ENCODE measurements at places on chromosomes 11 and 22. TPM values are rescaled to one million over a fixed set of nuclear protein-coding genes. Genes with fewer than 3 reads are reported as not detected.
A peak's percentile ranks its signal among the peaks of the same experiment; 100 is the strongest.

DNA sequence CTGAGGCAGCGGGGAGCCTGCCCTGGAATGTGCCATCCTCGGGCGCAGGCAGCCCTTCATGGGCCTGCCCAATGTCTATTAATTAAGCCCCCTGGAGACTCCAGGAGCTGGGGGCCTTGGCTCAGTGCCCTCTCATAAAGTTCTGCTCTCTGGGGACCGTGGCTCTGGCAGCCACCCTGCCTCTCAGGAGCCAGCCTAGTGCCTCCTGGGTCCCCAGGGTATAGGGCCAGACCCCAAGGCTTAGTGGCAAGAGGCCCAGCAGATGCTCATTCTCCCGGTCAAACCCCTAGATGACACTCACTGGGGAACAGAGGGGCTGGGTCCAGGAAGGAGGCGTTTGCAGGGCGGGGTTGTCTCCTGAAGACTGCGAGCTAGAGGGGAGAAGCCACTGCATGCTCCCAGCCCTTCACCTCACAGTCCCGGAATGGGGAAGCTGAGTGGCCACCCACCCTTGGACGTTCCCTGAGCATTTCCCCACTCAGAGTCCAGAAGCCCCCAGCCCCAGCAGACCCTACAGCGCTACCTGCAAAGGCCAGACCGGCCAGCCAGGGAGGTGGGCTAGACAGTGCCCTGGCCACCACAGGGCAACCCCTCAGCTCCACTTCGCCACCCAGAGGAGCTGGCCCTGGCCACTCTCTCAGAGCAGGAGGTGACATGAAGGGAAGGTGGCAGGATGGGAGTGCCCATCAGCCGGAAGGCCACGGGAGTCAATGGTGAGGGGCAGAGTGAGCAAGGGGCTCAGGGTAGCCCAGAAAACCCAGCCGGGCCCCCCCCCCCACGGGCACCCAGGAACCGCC, 83.0 kb downstream of the CDKN1C start:
- DNase-seq = no peak

DNA sequence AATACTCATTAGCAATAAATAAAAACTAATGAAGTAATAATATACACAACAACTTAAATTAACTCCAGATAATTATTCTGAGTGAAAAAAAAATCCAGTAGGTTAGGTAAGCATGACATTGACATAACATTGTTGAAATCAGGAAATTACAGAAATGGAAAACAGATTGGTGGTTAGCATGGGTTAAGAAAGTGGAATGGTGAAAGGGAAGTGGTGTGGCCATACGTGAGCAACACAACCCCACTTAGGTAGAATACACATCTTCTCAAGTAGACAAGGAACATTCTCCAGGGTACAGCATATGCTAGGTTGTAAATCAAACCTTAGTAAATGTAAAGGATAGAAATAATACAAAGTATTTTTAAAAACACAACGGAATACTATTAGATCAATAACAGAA, 30.2 kb upstream of the CLTCL1 start:
- no peak for DNase-seq

- DNase-seq = no peak
These were observed 10.7 kb downstream of the TUB start for GRCh38 chr11:8091721-8092120.

VPREB1 gene
- total RNA-seq = not detected

DNA sequence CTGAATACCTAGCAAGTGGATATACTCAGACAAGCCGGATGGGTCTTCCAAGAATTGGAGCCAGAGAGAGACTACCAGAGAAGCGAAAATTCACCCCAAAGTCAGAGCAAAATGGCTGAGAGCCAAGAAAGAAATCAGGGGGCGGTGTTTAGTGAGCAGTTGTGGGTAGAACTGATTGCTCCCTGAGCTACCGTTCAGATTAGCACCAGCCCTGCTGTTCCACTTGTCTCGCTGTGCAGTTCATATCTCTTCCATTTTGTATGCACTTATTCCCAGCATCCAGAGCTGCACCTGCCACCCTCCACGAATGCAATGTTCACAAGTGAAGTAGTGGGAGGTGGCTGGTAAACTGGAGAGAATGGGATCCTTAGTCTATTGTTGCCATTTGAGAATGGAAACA, 25.5 kb downstream of the DRD2 start:
- no peak for DNase-seq

ROBO4 gene
- total RNA-seq = 8.4 TPM

OR4A16 gene
- total RNA-seq = not detected

DNA sequence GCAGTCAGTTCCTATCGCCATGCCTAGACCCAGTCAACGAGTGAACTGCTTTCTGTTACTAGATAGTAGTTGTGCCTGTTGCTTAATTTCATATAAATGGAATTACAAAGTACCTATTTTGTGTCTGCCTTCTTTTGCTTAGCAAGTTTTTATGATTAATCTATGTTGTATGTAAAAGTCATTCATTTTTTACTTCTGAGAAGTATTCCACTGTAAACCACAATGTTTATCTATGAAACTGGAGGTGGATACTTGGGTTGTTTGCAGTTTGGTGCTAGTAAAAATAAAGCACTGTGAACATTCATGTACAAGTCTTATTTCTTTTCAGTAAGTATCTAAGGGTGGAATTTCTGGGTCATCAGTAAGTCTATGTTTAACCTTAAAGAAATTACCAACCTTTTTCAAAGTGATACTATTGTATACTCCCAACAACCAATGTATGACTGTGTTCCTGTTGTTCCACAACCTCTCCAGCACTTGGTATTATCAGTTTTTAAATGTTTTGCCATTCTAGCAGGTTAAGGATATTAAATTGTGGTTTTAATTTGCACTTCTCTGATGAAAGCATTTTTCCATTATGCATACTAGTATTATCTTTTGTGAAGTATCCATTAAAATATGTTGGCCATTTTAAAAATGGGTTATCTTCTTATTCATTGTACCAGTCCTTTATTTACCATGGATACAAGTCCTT, 68.2 kb downstream of the DNAJC24 start:
- no peak for DNase-seq

- DNase-seq = no peak
These were observed 780.6 kb downstream of the OPCML start for GRCh38 chr11:132751516-132752250.

- peak; percentile 45 for DNase-seq
These were observed 688 bp downstream of the SERPING1 start for GRCh38 chr11:57597916-57598830.

DNA sequence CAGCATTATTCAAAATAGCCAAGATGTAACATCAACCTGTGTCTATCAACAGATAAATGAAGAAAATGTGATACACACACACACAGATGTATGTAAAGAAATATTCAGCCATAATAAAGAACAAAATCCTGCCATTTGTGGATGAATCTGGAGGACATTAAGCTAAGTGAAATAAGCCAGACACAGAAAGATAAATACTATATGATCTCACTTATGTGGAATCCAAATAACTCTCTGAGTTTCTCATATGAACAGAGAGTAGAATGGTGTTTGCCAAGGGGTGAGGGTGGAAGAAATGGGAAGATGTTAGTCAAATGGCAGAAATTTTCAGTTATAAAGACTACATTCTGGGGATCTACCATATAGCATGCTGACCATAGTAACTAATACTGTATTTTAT, 224.2 kb downstream of the GUCY1A2 start:
- DNase-seq = no peak

- no peak for DNase-seq
These were observed 1.4 kb upstream of the SOX6 start for GRCh38 chr11:16357775-16358174.

PLAAT4 gene
- total RNA-seq = 96.7 TPM

OR52B6 gene
- not detected for total RNA-seq

DNA sequence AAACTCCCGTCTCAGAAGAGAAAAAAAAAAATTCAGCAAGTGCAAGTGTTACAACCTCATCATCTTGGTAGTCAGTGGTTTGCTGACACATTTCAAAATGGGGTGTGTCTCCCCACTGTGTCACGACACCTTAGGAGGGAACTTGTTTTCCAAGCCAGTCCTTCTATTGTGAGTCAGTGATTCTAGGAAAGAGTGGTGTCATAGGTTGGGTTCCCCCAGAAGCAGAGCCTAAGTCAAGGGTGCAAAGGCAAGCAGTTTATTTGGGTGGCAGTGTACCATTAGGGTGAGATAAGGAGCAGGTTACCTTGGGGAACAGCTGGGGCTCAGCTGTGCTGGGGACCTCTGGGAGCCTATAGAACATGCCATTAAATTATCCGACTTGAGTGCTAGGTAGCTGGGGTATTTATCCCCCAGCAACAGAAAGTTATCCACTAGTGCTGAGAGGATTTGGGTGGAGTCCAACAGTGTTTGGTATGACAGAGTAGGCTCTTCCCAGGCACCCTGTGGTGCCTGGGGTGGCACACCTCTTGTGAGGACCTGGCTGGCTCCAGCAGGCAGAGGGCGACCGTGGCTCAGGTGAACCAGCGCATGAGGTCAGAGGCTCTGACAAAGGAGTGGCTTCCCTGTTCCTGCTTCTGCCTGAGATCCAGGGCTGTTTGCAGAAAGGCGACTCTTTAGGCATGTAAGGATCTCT, 41.7 kb downstream of the KIAA1671 start:
- peak; percentile 86 for DNase-seq

DNA sequence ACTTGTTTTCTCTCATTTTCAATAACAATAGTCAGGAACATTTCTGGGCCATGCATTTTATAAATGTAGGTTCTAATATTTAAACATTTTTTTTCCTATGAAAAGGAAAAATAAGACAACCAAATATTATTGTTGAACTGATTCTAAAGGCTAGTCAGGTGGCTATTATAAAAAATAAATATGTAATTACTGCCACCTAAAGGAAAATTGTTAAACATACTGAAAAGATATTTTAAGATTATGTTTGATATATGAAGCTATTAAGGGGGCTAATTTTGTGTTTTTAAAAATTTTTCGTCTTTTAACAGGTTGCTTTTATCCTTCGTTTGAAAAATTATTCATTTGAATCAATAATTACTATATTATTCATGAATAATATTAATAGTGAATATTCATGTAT, 62.2 kb upstream of the FDX1 start:
- no peak for DNase-seq

OR4X1 gene
- total RNA-seq = not detected

LYVE1 gene
- total RNA-seq = 14.4 TPM

GRCh38 chr11:12185914-12186313, 75.5 kb downstream of the MICAL2 start:
- no peak for DNase-seq

- no peak for DNase-seq
These were observed 52.1 kb downstream of the LINC01488 start for GRCh38 chr11:69533296-69534165.

DNA sequence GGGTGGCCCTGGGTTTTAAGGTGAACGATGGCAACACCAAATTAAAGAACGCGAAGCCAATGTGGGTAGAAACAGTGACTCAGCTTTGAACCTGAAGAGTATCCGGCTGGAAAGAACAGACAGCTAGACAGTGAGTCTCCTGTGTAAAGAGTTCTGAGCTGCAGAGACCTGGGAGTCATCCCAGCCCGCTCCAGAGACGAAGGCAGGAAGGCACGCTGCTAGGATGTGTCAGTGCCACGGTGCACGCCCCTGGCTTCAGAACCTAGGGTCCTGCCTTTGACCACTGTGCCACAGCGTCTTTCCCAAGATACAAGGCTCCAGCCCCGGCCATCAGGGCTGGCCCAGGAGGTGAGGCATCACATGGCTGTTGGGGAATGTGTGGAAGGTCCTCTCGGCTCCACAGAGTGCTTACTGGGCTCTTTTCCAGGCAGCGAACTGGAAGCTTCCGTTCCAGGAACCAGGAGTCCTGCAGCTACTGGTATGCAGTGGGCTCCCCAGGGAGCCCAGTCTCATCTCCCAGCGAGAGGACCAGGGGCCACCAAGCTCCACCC, 29.9 kb downstream of the LRFN4 start:
- peak; percentile 16 for DNase-seq

DNA sequence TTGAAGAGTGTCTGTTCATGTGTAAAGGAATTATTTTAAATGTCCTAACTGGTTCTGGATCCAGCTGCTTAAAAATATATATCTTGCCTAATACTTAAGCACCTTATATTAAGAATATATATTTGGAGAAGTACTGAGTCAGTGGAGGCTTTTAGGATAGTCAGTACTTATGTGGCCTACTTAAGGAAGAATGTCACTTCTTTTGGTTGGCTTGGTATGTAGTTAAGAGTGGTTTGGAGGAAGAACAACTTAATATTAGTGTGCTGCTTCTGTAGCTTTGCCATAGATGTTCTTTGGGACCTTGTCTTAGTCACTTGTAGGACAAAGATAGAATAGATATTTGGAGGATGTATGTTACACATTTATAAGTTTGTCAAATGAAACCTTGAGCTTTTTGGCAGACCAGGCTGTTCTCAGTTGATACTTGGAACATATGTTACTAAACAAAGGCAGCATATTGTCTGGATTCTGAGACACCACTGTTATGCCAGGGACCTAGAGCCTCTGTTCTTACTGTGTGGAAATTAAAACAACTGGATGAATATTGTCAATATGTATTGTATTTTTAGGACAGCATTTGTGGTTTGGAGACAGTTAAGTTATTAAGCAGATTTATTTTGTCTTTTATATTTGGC, 4.9 kb downstream of the HIPK3 start:
- DNase-seq = no peak

CCDC88B gene
- total RNA-seq = 28.8 TPM

DNA sequence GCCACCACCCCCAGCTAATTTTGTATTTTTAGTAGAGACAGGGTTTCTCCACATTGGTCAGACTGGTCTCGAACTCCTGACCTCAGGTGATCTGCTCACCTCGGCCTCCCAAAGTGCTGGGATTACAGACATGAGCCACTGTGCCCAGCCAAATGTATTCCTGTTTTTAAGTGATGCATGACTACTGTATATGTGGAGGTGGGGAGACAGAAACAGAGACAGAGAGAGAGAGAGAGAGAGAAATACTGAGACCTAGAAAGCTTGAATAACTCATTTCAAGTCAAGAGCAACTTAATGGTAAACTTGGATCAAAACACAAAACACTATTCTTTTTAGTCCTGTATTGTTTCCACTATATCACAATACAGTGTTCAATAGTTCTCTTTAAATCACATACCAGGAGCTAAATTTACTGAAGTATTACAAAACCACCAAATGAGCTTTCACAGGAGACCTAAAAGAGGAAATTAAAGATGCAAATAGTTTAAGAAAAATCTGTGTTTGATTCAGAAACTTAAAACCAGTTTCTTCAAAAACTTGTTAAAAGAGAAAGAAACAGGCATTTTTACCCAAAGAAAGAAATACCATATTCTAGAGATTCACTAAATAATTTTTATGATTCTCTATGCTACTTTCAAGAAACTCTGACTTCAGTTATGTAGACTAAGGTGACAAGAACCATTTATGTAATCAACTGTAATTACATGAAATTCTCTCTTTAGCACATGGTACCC, 188.7 kb downstream of the ETS1 start:
- no peak for DNase-seq

OR10A2 gene
- total RNA-seq = not detected

- DNase-seq = no peak
These were observed 115.8 kb downstream of the ATG16L2 start for GRCh38 chr11:72930008-72930407.

DNA sequence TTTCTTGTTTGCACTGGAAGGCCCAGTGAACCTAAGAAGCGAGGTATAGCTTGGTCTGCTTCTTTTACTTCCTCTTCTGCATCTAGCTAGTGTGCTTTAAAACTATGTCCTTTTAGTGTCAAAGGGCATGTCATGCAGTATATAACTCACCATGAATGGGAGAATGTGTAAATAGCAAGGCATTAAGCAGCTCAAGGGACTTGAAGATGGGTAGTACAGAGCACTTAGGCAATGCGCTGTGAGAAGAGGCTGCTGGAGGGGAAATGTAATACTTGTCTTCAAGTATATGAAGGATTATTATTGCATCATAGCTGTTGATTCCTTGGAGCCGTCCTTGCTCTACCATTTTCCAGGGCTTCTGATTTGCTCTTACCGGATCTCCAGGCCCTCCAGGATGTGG, 7.6 kb downstream of the MAML2 start:
- no peak for DNase-seq

RIC3 gene
- total RNA-seq = 2.0 TPM

GRCh38 chr11:66579017-66579606, 10.7 kb upstream of the CTSF start:
- DNase-seq = peak; percentile 67

CCDC87 gene
- 0.58 TPM for total RNA-seq

Measured in mucosa of descending colon (tissue), 3 donors.